ENCODE measurements at places on chromosomes 3 and 15.
A peak's percentile ranks its signal among the peaks of the same experiment; 100 is the strongest.

DNA sequence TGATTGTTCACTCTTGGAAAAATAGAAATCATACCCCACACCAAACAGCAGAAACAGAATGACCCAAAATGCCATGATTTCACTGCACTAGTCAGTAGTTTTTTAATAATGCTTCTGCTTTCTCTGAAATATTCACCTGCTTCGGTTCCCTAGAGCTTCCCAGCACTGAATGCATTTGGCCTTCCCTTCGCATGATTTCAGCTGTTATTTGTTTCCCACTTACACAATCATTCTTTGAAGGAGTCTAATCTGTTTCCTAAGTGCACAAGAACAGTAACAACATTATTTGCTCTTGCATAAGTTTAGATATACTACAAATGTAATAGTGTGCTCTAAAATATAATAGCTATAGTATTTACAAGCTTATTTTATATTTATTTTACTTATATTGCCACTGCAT, 178.7 kb downstream of the STAC start:
- DNase-seq: no peak

DNA sequence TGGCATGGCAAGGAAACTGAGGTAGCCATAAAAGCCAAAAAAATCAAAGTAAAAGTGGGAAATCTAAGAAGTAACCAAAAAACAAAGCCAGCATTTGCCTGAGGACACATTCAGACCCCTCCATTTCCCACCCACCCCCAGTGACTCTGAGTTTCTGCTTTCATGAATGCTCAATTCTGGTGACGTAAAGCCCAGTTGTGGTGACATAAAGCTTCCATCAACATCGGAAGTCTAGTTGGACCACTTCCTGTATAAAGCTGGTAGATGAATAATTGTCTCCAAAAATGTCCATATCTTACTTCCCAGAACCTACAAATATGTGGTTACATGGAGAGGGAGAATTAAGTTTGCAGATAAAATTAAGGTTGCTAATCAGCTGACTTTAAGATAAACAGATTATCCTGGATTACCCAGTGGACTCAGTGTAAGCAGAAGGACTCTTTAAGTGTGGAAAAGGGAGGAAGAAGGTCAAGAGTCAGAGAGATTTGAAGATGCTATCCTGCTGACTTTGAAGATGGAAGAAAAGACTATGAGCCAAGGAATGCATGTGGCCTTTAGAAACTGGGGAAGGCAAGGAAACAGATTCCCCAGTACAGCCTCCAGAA, 62.0 kb upstream of the ST3GAL6 start:
- no peak for DNase-seq

DNA sequence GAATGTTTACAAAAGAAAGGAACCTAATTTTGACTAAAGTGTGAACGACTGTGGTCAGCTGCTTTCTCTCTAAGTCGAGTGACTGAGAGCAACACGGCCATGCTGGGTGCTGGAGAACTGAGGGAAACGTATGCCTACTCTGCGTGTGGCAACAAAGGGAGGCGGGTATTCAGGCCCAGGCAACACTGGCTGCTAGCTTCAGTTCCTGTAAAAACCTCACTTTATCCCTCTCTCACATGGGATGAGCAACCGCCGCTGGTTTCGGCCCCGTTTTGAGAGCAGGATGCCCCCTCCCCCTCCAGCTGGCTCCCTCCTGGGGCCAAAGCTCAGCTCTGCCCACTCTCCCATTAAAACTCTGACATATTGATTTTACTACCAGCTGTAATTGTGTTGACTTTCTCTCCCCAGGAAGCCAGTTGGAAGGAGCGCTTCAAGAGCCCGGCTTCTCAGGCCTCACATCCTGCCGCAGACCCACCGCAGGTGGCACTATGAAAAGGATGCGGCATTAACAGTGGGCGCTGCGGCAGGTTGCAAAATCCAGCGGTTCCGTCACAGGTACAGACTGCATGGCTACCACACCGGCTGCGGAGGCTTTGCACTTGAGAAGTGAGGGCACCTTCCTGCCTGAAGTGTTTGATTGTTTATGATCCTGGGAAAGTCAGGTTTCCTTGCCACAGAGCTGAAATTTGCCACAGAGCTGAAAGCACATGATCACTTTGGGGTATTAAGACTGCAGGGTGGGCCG, 12.7 kb downstream of the PLXND1 start:
- peak; percentile 36 for DNase-seq

- DNase-seq: no peak
These were observed 67.8 kb downstream of the WNT7A start for GRCh38 chr3:13812034-13812471.

DNA sequence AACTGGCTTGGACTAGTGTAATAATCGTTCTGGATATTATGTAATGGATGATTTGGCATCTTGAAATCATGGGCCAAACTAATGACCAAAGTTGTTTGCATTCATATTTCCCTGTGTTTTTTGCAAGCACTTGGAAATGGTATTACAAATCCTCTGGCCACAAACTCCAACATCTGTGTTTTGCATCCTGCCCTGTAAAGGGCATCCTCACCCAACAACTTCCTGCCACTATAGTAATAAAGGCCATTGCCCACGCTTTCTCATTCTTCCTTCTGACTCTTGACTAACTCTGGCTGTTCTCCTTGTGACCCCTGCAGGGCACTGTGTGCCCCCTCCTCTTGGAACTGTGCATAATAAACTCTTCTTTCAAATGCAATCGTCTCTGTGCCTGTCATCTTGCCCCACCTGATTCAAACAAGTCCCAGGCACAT, 25.4 kb upstream of the PSMD6 start:
- DNase-seq: no peak

DNA sequence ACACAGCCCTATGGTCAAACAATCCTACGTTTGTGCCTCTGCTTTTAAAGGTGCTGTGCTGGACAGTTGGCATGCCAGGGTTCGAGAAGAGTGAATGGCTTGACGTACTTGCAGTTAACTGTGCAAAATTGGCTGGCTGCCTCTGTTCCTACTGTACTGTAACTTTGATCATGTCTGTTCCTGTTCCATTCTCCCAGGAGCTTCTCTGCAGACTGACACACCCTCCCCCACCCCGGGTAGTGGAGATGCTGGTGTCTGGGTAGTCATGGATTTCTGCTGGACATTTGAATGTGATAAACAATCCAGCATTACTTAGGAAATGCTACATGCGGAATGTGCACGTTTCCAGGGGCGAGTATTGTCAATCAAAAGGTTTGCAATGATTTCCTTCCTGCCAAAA, 6.5 kb upstream of the VILL start:
- DNase-seq: no peak

- DNase-seq: peak; percentile 13
These were observed 577 bp downstream of the ZNF148 start for GRCh38 chr3:125374501-125374995.

DNA sequence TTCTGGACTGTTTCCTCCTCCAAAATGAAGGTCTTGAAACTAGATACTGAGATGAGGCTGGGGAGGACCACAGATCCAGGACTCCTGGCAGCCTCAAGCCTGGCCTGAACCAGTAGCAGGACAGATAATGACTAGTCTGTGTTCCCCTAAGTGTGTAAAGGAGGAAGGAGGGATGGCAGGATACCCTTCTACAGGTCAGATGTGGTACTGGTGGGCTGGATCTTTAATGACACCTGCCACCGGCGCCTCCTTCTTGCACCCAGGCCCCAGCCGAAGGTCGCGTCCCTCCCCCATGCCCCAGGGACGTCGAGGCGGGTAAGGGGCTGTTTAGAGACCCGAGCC, 556 bp downstream of the USP19 start:
- no peak for DNase-seq

- no peak for DNase-seq
These were observed 459.4 kb downstream of the GBE1 start for GRCh38 chr3:81302045-81302444.

GRCh38 chr3:60269377-60269776, 981.9 kb downstream of the FHIT start:
- no peak for DNase-seq

DNA sequence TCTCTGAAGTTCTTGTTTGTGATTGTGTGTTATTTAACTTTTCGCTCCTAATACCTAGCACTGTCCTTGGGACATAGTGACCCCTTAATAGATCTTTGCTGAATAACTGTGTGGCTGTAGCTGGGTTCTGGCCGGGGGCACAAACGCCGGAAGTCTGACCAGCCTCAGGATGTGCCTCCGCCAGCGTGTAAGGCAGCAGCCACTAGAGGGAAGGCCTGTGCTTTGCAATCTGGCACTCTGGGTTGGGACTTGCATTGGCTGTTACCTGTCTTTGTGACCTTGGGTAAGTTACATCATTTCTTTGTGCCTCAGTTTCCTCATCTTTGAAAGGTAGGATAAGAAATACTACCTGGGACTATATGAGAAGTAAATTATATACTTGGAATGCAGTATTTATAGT, 158.7 kb downstream of the GHSR start:
- no peak for DNase-seq

- DNase-seq: no peak
These were observed 8.8 kb downstream of the DNAJB8 start for GRCh38 chr3:128457937-128458336.

GRCh38 chr3:14145236-14145635, 20.4 kb downstream of the TMEM43 start:
- no peak for DNase-seq

DNA sequence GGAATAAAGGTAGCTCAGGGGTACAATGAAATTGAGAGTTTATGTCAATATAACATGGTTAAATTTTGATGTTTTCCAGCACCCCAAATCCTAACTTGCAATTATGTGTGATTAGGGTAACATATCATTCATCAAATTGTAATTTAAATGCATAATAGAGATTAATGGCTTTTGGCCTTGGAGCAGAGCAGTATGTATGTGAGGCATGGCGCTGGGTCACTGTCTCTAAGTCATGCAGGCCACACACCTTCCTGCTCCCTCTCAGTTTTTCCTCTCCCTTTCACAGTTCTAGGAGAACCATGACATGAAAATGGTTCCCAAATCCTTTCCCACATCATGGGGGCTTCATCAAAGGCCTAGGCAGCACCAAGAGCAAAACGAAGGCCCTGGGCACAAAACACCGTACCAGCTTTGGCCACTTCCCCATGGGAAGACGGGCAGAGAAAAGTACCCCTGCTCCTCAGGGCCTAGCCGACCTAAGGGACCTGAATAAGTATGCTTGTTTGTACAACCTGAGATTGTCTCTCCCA, 3.9 kb upstream of the SRP14 start:
- DNase-seq: no peak

- DNase-seq: no peak
These were observed 18.8 kb upstream of the GOLGA8J start for GRCh38 chr15:30063835-30064546.

- DNase-seq: no peak
These were observed 337.9 kb upstream of the IL12A start for GRCh38 chr3:159650726-159651125.

DNA sequence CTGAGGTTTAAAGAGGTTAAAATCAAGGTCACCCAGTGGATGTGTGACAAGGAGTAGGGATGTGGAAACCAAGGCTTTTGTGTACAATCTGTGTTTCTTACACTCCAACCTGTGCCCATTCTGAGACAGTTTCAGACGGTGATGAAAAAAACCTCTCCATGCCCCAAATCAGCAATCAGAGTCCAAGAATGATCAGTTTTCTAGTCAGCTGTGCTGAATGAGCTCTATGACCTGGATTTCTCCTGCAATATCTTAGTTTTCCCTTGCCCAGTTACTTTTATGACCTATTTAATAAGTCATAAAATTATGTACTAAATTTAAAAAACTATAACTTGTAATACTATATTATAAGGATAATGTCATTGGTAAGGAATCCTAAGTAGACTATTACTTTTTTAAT, 37.5 kb upstream of the CBLB start:
- no peak for DNase-seq

GRCh38 chr3:52477796-52478095, 17.4 kb upstream of the STAB1 start:
- no peak for DNase-seq
